ENCODE measurements at places on chromosomes 12 and 14.

- DNase-seq: no peak
Measured at GRCh38 chr14:59583755-59584154, 7.1 kb upstream of the CCDC175 start.

GRCh38 chr14:79473651-79474050, 737.7 kb downstream of the DIO2 start:
- DNase-seq: no peak

- DNase-seq: no peak
Measured at GRCh38 chr14:92922155-92922735, 705 bp upstream of the CHGA start.

DNA sequence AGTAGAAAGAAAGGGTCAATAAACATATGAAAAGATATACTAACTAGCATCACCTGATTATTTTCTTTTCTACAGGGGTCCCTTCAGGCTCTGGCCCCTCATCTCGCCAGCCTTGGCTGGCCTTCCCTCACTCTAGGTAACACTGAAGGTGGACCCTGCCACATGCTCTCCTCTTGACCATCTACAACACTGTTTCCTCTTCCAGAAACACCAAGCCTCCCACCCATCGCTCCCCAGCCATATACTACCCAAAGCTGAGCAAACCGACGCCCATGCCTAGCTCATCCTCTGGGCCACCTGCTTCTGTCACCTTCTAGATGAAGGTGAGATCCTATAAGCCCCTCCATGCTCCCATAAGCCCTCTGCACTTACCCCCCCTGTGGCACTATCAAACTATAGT, 14.8 kb downstream of the ANAPC5 start:
- DNase-seq: no peak

GRCh38 chr14:102867826-102868580, 54.5 kb upstream of the AMN start:
- no peak for DNase-seq

DNA sequence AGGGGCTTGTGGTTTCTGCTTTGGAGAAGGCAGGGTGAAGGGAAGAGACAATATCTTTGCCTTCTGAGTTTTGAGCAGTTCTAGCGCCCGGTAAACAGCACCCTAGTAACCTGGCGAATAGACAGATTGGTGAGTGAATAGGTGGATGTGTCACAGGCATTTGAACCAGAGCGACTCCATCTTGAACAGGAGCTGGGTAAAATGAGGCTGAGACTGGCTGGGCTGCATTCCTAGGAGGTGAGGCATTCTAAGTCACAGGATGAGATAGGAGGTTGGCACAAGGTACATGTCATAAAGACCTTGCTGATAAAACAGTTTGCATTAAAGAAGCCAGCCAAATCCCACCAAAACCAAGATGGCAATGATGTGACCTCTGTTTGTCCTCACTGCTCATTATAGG, 643.6 kb upstream of the TMEM132C start:
- no peak for DNase-seq

DNA sequence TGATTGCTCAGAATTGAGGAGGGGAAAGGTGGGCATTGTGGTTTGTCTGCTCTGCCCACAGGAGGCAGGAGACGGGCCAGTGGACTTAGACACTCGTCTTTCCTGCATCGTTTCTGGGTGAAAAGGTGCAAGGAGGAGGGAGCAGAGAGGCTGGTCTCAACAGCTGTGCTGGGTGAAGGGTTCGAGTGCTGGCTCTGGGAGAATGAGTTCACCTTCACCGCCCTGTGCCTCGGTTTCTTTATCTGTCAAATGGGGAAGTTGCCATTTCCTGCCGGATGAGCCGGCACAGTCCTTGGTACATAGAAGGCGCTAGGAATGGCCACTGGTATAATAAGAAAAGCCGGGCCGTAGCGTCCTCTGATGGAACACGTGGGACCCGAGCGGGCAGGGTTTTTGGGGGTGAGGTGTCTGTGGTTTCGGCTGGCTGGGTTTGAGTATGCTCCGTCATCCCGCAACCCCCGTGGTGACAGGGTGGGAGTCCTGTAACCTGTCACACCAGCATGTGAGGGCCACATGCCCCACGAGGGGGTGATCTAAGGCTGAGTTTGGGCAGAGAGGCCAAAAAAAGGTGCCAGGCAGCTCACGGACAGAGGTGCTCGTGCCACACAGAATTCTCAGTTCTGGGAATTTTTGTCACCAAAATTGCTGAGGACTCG, 7.3 kb downstream of the BCL7A start:
- peak; percentile 72 for DNase-seq

DNA sequence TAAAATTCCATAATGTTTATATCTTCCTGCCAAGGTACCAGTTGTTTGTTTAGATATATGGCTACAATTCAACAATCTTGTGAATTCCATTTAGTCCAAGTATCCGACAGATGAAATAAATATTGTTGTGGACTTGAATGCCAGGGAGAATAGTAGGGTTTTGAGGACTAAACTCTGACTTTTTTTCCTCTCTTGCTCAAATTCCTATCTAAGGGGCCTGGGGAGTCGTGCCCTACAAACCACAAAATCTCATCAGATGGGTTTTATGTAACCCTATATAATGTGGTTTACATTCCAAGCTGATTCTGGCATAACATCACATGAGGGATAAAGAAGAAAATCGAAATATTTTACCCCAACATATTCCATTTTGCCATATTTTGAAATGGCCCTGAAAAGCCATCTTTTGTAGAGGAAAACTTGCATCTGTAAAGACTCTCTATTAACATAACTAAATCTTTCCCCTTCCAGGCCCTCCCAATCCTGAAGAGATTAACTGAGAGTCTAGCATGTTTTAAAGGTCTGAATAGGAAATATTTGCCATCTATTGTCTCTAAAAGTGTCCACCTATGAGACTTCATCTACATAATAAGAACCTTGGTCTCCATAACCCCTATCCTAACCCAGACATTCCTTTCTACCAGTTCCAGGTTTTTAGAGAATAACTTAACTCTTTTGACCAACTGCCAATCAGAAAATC, 184.7 kb upstream of the KITLG start:
- no peak for DNase-seq

Data from activated CD4-positive, alpha-beta T cell treated with anti-CD3 and anti-CD28 coated beads, Interleukin-2, Interleukin-6, amounts not matched to agents 100 ng/mL and 50 ng/mL, durations not matched to agents 16 hours and 8 hours (primary cell).